ENCODE measurements at places on chromosomes 7 and 10.

- DNase-seq, result no peak
Measured at GRCh38 chr10:64115908-64116643, 594.9 kb downstream of the REEP3 start.

GRCh38 chr7:77244222-77244934 lies 44.8 kb upstream of the FGL2 start:
- DNase-seq, result no peak

DNA sequence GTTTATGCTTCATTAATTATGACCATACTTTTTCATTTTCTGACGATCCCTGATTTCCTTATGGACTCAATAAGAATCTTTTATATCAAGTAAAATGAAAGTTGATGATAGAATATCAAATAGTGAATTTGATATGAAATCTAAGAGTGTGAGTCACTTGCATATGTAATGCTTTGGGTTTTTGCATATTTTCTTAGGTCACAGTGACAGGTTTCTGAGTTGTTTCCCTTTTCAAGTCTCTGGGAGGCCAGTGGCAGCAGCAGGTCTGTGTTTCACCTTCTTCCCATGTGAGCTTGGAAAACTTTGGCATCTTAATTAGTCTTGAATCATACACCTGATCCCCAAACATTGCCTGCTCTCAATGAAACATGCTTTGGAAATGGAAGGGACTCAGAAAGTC lies 34.7 kb upstream of the GJD4 start:
- no peak for DNase-seq

- no peak for DNase-seq
Measured at GRCh38 chr7:88791891-88792290, 3.6 kb downstream of the TEX47 start.

DNA sequence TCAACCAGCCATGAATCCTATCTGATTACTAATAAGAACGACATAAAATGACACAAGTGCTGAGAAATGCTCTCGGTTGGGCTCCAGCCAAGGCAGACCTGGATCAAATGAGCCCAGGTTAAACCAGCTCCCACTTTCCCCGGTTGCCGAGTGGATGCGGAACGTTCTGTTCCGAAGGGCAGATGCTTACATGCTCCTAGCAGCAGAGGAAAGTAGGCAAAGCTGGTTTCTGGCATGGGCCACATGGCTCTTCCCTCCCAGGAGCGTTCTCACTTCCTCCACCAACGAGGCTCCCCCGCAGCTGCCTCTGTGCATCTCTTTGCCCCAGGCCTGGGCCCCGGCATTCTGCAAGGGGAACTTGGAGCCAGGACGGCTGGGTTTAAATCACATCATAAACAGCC lies 61.8 kb upstream of the SDK1 start:
- DNase-seq, result no peak

- DNase-seq, result no peak
Measured at GRCh38 chr7:138099813-138100212, 23.6 kb downstream of the AKR1D1 start.

All from T-helper 1 cell (primary cell).